Pancreas (tissue), 10 donors: ENCODE measurements at places on chromosomes 1 and 21. TPM values are rescaled to one million over a fixed set of nuclear protein-coding genes. Genes with fewer than 3 reads are reported as not detected.

- H3K36me3 ChIP-seq, result no peaks in the 10 kb centered on the region
- H3K4me1 ChIP-seq, result peaks cover 4% of the 10 kb centered on the region
- DNase-seq, result no peak
- H3K4me3 ChIP-seq, result no peak overlapping the region
These were observed 5.0 kb downstream of the STX12 start for GRCh38 chr1:27778056-27778455.

DNA sequence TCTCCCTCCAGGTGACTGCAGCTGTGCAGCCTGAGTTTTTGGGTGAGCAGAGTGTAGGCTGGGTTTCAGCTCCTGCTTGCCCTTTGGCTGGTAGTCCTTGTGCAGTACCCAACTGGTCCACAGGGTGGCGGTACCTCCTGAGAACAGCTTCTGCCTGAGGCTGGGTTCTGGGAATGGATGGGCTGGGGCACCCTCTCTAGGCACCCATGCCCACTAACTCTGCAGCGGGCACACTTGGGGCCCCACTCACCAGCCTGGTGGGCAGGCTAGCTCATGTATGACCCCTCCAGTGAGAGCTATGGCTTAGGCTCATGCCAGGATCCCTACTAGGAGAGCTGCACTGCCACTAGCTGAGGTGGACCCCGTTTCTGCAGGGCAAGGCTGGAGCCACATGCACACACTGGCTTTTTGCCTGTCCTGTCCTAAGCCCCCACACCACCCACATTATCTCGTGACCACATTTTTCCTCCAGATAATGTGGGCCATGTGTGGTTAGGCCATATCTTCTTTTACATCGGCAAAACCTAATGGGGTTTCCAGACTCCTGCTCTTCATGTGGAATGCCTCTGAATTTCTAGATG lies 15.5 kb upstream of the GSTM4 start:
- no peak overlapping the region for H3K27ac ChIP-seq
- no peak overlapping the region for H3K4me3 ChIP-seq
- DNase-seq, result peak; percentile 93
- H3K36me3 ChIP-seq, result no peaks in the 10 kb centered on the region

- no peaks in the 10 kb centered on the region for H3K36me3 ChIP-seq
- no peaks in the 10 kb centered on the region for H3K27me3 ChIP-seq
- H3K27ac ChIP-seq, result no peak overlapping the region
- no peak for DNase-seq
These were observed 4.7 kb downstream of the CELF3 start for GRCh38 chr1:151711951-151712350.

DNA sequence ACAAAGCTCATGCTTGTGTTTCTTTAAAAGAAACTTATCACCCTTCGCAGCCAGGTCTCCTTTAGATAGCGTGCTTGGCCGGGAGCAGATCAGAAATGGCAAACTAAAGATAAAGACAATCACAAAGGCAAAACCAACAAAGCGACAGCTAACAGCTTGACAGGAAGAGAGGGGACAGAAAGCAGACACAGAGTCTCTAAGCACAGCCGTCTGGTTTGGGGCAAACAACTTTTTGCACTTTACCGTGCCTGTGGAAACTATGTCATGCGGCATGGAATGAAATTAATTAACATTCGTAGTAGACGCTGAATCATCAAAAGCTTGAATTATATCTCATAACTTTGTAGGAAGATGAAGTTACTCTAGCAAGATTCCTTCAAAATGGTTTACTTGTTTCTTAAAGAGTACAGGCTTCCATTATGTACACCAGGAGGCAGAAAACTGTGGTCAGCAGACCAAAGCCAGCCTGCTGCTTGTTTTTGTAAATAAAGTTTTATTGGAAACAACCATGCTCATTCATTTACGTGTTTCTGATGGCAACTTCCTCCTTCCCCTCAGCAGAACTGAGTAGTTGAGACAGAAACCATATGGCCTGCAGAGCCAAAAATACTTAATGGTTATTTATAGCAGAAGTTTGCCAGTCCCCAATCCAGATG lies 183.2 kb downstream of the KIF26B start:
- H3K36me3 ChIP-seq, result no peaks in the 10 kb centered on the region
- no peak overlapping the region for H3K4me3 ChIP-seq
- H3K27ac ChIP-seq, result no peak overlapping the region
- no peak for DNase-seq
- H3K4me1 ChIP-seq, result no peaks in the 10 kb centered on the region
- H3K27me3 ChIP-seq, result no peaks in the 10 kb centered on the region

GRCh38 chr1:87392248-87393192 lies 63.8 kb downstream of the LMO4 start:
- no peaks in the 10 kb centered on the region for H3K36me3 ChIP-seq
- H3K27ac ChIP-seq, result no peak overlapping the region
- H3K4me3 ChIP-seq, result no peak overlapping the region
- no peaks in the 10 kb centered on the region for H3K27me3 ChIP-seq
- DNase-seq, result no peak

GRCh38 chr1:36925251-36925650 lies 109.1 kb downstream of the GRIK3 start:
- H3K4me3 ChIP-seq, result no peak overlapping the region
- no peak for DNase-seq
- no peaks in the 10 kb centered on the region for H3K4me1 ChIP-seq
- no peaks in the 10 kb centered on the region for H3K27me3 ChIP-seq
- H3K27ac ChIP-seq, result no peak overlapping the region
- no peaks in the 10 kb centered on the region for H3K36me3 ChIP-seq

DNA sequence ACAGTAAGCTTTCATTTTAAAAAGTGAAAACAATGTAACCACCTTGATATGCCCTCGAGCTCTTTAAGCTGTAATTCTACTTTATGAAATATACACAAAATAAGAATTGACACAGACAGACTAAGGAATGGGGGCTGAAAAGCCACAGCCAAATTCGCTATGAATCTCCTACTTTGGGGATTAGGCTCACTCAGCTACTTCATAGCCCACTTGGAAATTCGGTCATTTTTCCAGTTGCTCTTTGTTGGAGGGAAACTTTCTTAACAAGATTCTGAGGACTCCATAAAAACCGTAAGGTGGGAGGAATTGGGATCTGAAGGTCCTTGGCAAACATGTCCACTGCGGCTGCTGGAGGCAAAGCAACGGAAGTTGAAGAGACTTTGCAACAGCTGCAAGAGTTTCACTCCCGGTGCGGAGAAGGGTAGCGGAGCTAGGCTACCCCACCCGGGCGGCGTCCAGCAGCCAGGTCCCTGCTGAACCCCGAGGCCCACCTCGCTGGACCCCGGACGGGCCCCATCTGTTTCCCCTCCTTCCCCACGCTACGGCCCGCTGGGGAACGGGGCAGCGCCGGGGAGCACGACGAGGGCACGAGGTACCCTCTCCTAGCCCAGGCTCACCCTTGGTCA lies 634 bp downstream of the MYCBP start:
- no peaks in the 10 kb centered on the region for H3K4me1 ChIP-seq
- peak overlapping the region; percentile 60 for H3K4me3 ChIP-seq
- peak overlapping the region; percentile 40 for H3K27ac ChIP-seq
- no peaks in the 10 kb centered on the region for H3K36me3 ChIP-seq

TLR5 gene
- total RNA-seq, result 5.1 TPM

- peaks cover 5% of the 10 kb centered on the region for H3K36me3 ChIP-seq
- DNase-seq, result no peak
- peak overlapping the region; percentile 88 for H3K4me3 ChIP-seq
- H3K4me1 ChIP-seq, result peaks cover 16% of the 10 kb centered on the region
- H3K27ac ChIP-seq, result no peak overlapping the region
These were observed 2.3 kb downstream of the RHOU start for GRCh38 chr1:228737601-228738041.

DNA sequence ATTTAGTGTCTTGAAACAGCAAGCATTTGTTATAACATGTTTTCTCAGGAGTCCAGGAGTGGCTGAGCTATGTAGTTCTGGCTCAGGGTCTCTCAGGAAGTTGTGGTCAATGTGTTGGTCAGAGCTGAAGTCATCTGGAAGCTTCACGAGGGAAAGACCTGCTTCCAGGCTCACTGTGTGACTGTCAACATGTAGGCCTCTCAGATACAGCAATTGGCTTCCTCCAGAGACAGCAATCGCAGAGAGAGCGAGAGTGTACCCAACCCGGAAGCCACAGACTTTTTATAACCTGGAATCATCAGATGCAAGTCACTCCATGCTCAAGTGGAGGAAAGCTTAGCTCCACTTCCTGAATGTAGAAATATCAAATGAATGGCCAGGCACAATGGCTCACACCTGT lies 40.9 kb downstream of the TNFRSF9 start:
- no peaks in the 10 kb centered on the region for H3K4me1 ChIP-seq
- no peak overlapping the region for H3K4me3 ChIP-seq
- no peak overlapping the region for H3K27ac ChIP-seq
- H3K36me3 ChIP-seq, result no peaks in the 10 kb centered on the region

CHIT1 gene
- total RNA-seq, result 0.31 TPM

DISC1 gene
- 6.6 TPM for total RNA-seq
